Fibroblast of skin of right biceps (primary cell): ENCODE measurements at places on chromosomes 3 and 15.

DNA sequence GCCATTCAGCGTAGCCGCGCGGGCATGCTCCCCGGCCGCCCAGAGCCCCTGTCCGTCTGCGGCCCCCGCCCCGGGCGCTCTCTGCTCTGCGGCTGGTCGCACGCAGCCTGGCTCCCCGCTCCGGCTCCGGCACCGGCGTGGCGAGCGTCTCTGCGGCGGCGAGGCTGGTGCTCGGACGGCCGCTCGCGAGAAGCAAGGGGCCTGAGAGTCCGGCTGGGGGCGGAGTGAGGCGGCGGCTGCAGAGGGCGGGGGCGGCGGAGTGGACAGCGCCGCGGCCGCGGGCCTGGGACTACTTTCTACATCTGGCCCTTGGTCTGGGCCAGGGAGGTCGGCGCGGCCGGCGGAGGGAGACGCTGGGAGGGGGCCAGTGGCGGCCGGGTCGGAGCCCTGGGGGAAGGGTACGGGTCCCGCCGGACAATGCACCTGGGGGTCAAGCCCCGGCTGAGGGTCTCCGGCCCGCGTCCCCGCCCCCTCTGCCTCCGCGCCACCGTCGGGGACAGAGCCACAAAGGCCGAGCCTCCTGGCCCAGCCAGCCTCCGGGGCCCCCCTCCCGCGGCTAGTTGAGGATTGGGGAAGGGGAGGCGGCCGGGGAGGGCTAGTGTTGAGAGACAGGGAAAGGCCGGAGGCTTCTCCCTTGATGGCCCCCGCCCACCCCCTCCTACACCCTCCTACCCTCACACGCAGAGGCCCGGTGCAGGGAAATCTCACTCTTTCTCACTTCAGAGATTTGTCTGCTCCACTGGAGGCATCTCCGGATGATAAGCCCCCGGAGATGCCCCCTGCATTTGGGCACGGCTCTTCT lies at the start of gene PRTG:
Gene PRTG (minus strand): TSS at position 226 of the 802 bp plus-strand sequence. CDS start 221 bp downstream, at position 5.
- peak; percentile 42 for DNase-seq

GRCh38 chr3:128330214-128330842 lies 136.4 kb downstream of the DNAJB8 start:
- no peak for DNase-seq

- DNase-seq, result no peak
Measured at GRCh38 chr15:91783008-91783407, 70.5 kb upstream of the SLCO3A1 start.

GRCh38 chr15:95822961-95823360 lies 507.5 kb upstream of the NR2F2 start:
- DNase-seq, result no peak

DNA sequence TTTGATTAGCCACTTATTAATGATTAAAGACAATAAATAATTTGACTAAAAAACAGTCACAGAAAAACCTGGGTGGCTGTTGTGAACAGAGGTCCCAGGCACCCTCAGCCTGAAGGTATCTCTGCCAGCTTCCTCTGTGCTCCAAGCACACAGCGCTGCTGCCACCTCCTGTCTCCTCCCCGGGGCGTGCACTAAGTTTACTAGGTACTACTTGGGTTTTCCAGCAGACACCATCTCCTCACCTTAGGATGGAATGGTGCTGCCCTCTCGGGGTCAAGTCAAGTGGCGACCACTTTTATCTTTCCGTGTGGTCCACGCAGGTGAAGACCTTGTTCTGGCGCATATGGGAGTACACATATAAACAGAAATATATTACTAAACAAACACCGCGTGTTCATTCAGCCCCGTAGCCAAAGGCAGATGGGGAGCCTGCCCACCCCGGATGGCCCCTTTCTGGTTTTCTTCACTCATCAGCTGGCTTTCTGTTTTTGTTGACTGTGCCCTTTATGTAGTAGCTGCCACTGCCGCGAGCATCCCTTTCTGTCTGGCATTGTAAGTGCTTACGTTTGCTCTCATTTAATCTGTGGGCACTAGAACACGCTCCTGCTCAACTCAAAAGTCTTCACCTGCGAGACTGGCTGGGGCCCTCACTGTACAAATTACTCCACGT lies 128.0 kb downstream of the LRIG1 start:
- peak; percentile 35 for DNase-seq

GRCh38 chr3:78540485-78540884 lies 1227.3 kb downstream of the ROBO1 start:
- no peak for DNase-seq

GRCh38 chr15:69145149-69145693 lies 15.2 kb upstream of the GLCE start:
- DNase-seq, result no peak

DNA sequence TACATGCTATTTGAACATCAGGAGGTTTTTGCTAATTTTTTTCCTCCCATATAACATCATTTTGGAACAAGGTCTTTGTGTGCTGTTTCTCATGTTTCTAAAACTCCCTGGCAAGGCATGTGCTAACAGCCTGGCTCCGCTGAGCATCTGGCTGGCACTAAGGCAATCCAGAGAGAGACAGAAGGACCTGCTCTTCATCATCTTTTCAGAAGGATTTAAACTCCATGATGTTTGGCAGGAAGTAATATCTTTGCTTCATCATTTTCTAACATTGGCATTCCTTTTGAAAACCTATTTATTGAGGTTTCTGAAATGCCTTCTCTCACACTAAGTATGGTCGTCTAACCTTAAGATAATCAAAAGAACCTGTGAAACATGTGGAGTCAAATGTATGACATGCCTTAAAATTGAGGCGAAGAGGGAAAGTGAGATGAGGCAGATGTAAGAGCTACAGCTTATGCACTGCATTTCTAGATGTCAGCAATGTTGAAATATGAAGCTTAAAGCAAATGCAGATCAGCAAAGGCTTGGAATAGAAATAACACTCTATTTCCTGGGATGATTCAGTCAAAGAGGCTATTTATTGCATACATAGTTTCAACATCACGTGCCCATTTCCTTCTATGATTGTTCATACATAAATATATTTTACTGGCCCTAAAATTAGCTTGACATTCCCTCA lies 592.0 kb downstream of the ZNF385D start:
- DNase-seq, result peak; percentile 94

- no peak for DNase-seq
Measured at GRCh38 chr3:126464093-126464492, 11.6 kb downstream of the ZXDC start.

GRCh38 chr3:177055605-177056571 lies 141.4 kb downstream of the TBL1XR1 start:
- DNase-seq, result peak; percentile 60

DNA sequence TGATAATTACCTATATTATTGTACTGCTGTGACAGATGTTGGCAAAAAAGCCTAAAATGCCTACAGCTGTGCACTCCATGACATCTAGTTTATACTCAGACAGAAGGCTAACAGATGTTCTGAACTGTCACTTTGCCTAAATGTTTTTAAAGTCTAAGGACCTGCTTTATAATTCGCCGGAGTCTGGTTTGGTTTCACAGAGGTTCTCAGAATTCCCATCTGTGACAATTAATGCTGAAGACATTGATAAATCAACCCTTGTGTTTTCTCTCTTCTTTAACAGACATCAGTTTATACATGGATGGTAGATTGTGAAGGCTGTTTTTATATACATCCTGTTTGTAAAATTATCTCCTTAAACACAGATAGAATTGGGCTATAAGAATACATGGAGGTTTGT lies 19.8 kb upstream of the SOX2 start:
- no peak for DNase-seq

DNA sequence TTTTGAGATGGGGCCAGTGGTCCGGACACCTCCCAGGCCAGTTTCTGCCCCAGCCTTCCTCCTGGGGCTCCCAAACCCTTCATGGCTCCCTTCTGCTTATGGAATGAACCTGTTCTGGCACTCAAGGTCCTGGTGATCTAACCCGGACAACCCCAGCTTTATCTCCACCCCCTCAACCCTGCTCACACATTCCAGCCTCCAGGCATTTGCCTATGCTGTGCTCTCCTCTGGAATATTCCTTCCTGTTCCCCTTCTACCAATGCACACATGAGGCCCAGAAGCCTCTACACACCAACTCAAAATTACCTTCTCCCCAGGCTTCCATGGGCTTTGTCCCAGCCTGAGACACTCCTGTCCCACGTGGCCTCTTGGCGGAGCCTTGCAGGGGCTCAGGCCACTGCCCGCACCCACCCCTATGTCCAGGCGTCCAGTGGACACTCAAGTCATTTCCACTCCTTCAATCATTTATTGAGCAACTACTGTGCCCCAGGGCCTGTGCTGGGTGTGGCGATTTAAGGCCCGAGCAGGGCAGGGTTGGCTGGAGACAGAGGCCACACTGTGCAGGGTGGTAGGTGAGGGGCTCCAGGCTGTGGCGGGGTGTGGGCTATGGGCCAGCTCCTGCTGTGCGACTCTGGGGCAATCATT lies 18.8 kb downstream of the PLXND1 start:
- DNase-seq, result no peak

DNA sequence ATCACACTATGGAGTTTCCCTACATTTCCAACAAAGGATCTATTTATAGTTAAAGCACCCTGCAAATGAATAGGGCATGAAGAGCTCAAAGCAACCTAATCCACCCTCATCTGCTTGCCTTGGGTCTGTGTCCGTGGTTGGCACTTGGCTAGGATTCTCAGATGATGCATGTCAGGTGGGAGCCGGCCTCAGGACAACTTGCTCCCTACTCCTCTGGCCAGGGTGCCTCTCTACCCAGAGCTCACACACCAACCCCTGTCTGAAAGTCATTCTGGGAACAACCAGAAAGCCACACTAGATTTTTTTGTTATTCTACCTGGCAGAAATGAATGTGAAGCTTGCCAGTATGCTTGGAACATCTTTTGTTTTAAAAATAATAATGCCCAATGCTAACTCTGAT lies 13.2 kb downstream of the ARHGEF3 start:
- no peak for DNase-seq

DNA sequence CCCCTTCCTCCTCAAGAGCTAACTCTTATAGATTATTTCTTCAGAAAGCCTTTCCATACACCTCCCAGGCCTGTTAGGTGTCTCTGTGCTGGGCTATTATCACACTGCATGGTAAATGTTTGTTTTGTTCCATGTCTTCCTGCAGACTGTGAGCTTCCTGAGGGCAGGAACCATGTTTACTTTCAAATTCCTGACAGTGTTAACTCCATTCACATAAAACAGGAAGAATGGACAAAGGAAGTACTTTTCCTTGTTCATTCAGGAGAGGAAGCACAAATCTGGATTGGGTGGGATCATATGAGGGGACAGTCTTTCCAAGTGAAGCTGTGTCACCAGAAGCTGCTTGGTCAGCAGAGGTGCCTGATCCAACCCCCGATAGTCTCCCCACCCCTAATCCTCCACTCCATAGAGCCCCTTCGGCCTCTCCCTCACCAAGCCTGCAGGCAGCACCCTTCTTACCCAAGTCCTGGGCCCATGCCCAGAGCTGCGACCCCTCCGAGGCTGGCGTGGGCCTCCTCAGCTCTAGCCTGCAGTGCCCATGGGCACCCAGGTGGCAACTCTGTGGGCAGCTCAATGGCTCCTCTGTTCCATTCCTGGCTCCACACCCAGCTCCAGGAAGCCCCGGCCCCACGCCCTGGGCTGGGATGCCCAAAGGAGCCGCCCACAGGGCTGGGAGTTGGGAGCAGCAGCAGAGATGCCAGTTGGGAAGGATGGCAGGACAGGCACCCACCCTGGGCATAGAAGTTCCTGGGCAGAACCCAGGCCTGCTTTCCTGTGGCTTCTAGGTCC lies 6.9 kb downstream of the SHF start:
- no peak for DNase-seq

DNA sequence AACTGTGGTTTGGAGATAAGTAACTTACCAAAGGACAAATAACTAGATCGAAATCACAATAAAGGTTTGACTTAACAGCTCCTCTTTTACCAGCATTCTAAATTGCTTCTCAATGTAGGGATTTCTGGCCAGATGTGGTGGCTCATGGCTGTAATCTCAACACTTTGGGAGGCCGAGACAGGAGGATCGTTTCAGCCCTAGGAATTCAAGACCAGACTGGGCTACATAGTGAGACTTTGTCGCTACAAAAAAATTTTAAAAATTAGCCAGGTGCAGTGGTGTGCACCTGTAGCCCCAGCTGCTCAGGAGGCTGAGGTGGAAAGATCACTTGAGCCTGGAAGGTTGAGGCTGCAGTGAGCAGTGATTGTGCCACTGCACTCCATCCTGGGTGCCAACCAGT lies 17.4 kb upstream of the IGF2BP2 start:
- no peak for DNase-seq

DNA sequence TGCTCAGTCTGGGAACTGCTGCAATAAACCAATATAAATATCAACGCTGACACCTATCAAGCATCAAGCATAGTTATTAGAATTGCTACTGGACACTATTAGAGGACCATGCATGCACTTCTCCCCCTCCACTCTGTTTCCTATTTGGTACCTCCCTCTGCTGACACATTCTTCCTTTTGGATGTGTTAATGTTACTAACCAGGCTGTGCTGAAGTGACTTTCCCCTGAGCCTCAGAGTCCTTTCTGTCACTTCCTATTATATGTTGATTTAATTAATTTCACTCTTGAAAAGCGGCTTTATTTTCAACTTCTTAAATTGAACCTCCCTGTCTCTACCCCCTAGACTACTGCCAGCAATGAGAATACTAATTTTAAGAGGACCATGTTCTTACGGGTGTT lies 379.1 kb downstream of the MCTP2 start:
- no peak for DNase-seq
